ENCODE measurements at places on chromosomes 3 and 15.
A peak's percentile ranks its signal among the peaks of the same experiment; 100 is the strongest.

DNA sequence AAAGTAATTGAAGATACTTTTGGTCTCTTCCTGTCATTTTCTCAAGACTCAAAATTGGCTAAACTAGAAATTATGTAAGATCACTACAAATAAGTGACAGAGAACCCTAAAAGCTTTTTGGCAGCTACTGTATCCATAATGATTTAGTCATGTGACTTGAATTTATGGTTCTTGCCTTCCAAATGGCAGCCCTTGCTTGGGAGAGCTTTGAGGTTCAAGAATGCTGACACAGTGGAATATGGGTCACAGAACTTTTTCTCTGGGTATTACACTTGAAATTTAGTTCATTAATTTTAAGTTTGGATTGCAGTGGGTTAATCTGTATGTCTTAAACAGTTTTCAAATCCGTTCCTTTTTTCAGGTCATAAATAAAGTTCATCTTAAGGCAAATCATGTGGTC lies 14.0 kb downstream of the LMLN start:
- DNase-seq, result no peak

GRCh38 chr3:100149713-100150415 lies 35.6 kb upstream of the FILIP1L start:
- DNase-seq, result no peak

GRCh38 chr3:123352134-123352554 lies 96.7 kb downstream of the ADCY5 start:
- DNase-seq, result no peak

DNA sequence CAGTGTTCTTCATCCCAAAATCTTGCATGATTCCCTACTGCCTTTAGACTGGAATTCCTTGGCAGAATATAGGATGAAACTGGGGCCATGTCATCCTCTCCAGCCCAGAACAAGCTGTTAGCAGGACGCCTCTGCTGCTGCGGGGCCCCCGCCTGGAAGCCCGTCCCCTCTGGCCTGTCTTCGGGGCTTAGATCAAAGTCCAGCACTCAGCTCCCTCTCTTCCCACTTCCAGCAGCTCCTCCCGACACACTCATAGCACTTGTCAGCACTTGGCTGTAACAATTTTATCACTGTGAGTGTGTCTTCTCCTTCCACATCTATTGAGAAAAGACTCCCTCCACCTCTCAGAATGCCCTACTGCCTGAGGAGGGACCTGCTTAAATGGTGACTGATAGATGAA lies 112.0 kb upstream of the HACD2 start:
- DNase-seq, result no peak

GRCh38 chr3:139634111-139634635 lies 43.6 kb downstream of the NMNAT3 start:
- DNase-seq, result no peak

DNA sequence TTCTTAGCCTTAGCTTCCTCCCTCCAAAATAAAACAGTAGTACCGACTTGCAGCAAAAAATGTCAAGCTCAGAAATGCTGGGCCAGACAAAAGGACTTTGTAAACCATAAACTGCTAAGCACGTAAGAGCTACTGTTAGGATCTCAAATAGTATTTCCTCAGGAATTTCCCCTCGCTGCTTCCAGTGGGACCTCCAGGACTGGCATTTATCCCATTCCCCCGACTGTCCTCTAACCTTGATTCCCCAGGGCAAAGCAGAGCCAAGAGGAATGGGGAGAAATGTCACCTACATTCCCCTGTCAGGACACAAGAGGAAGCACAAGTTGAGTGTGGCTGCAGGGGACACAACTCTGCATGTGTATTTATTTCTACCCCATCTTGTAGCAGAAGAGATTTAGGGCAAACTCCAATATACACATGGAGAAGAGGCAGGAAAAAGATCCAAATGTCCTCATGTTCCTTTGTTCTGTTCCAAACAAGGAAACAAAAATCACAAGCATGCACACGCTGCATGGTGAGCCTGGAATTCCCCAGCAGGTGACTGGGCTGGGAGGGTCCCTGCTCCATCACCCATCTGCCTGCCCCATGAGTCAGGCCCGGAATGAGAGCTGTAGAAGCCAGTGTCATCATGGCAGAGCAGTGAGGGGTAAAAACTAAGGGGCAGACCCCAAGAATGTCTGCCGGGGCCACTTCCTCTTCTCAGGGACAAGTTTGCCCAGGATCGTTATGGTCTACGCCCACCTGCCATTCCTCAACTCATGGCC lies 4.2 kb downstream of the STOML1 start:
- DNase-seq, result no peak

- no peak for DNase-seq
Observed at GRCh38 chr3:152155246-152156020, 113.3 kb upstream of the MBNL1 start.

GRCh38 chr3:12972781-12973702 lies 100.2 kb downstream of the IQSEC1 start:
- DNase-seq, result no peak

DNA sequence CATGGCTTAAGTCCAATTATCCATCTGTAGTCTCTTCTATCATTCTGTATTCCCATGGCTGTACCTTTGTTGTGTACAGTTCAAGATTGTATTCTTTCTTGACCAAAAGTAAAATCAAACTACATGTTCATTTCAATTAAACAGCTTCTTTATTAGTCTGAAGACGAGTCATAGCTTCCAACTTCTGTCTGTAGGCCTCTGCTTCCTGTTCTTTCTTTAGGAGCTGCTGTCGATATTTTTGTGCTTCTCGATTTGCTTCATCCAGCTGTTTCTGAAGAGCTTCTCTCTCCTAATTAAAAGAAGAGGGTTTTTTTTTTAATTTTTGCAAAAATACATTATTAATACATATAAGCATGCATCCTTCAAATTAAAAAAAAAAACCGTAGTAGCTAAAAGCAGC lies 13.0 kb upstream of the HDC start:
- no peak for DNase-seq

- peak; percentile 54 for DNase-seq
Observed at GRCh38 chr15:98311566-98312188, 336.7 kb upstream of the IGF1R start.

GRCh38 chr3:71187715-71188114 lies 395.8 kb downstream of the FOXP1 start:
- DNase-seq, result no peak

DNA sequence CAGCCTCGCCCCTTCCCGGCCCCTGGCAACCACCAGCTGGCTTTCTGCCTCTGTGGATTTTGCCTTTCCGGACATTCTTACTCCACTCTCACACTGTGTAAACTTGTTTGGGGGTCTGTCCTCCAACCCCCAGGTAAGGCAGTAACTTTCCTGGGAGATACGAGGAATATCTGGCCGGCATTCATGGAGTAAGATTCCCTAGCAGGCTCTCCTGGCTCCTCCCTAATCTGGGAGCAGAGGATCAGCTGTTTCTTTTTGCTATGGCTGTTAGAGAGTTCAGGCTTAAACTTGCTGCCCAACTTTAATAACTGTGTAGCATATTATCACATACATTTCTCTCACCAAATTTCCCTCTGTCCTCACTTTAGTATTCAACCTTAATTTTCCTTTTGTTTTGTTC lies 64.3 kb downstream of the IGF2BP2 start:
- no peak for DNase-seq

GRCh38 chr3:1092771-1093170 lies at the start of gene CNTN6:
Gene CNTN6 (plus strand): TSS chr3:1093024. CDS start chr3:1148009, 54,985 bp downstream.
- DNase-seq, result no peak

- DNase-seq, result no peak
Observed at GRCh38 chr3:115448851-115449250, 174.5 kb upstream of the GAP43 start.

DNA sequence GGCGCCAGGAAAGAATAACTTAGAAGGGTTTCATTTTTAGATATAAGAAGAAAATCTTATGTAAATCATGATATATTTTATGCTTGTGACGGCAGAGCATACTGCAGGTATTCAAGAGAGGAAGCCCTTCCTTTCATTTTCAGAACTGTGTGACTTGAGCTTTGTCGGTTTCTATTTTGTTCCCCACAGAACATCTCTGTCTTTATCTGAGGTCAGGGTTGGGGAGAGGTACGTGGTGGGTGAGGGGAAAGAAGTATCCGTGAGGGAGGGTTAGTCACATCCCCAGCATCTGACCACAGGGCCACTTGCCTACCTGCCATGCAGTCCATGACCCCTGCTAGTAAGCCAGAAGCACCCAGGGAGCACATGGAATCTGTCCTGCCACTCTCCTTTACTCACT lies 126.5 kb downstream of the DGKG start:
- no peak for DNase-seq

DNA sequence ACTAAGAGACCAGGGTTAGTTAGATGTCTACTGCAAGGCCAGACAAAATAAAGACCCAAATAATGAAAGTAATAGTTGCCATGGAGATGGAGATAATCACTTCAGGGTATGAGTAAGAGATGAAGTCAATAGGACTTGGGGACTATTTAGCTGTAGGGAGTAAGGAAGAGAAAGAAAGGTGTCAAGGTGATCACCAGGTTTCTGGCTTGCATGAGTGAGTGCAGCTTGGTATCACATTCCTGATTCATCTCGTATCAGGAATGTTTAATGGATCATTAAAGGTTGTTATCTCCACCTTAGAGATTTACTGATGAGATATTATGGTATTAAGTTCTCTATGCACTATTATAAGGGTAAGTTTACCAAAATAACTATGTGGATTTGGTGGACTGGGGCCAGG lies 357.4 kb upstream of the ATP11B start:
- DNase-seq, result no peak

GRCh38 chr3:31102196-31102879 lies 207.9 kb upstream of the GADL1 start:
- DNase-seq, result no peak

DNA sequence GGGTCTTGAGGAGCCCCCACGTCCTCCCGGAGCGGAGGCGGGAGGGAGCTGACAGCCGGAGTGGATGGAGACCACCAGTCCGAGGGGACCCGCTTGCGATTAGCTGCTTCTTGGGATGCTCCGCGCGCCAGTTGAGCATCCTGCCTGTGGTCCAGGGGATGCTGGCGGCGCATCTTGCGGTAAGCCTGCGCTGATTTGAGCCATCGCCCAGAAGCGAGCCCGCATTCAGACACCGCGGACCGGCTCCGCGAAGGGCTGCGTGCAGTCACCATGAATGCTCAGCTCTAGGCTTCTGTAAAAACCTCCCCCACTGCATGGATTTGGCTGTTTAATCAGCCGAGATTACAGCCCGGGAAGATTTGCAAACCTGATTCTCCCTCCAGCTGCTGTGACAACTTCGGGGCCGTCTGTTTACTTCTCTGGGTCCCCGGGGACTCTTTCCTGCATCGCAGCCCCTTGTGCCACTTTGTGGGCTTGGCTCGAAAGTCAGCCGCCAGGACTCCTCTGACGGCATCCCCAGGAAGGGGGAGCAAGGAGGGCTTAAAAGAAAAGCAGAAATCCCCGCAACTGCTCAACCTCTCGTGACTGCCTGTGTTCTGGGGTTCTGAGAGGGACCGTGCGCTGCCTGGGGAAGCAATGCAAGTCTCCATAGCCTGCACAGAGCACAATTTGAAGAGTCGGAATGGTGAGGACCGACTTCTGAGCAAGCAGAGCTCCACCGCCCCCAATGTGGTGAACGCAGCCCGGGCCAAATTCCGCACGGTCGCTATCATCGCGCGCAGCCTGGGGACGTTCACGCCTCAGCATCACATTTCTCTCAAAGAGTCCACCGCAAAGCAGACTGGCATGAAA lies 171.1 kb downstream of the KCNAB1 start:
- DNase-seq, result no peak

DNA sequence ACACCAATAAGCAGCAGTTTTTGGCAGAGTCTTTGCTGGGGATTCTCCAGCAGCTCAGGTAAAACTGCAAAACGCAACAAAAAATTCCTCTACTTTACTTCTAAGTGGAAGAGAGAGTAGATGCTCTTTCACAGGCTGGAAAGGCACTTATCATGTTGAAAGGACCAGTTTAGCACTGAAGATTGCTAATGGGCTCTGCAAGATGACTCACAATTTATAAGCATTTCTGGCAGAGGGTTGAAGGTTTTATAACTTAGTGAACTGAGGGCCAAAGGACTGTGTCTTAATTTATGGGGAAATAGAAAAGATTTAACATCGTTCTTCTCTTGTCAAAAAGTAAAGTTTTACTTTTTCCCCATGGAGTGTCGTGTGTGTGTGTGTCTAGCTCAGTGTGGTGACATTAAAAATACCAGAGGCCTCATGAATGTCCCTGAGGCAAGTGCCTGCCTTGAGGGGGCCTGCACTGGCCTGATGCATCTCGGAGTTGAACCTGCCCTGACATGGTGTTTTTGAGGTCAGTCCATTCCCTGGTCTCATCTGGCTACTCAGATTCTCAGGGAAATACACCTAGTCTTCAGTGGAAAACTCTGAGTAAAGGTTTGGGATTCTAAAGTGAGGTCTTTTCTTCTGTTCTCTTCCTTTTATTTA lies 1092.0 kb downstream of the NAALADL2 start:
- no peak for DNase-seq

DNA sequence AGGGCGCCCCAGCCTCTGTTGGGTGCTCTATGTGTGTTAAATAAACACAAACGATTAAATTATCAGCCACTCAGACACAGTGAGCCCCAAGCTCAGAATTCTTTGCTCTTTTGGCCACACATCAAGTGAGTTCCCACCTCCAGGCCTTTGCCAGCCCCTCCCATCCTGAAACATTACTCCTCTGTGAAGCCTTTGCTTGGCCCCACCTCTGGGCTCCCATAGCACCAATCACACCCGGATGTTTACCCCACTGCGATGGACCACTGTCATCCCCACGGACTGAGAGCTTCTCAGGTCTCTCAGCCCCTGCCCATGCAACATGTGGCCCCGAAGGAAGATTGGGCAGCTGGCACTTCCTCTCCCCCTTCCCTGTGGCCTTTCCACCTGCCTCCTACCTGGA lies 85.1 kb downstream of the NUP210 start:
- no peak for DNase-seq

DNA sequence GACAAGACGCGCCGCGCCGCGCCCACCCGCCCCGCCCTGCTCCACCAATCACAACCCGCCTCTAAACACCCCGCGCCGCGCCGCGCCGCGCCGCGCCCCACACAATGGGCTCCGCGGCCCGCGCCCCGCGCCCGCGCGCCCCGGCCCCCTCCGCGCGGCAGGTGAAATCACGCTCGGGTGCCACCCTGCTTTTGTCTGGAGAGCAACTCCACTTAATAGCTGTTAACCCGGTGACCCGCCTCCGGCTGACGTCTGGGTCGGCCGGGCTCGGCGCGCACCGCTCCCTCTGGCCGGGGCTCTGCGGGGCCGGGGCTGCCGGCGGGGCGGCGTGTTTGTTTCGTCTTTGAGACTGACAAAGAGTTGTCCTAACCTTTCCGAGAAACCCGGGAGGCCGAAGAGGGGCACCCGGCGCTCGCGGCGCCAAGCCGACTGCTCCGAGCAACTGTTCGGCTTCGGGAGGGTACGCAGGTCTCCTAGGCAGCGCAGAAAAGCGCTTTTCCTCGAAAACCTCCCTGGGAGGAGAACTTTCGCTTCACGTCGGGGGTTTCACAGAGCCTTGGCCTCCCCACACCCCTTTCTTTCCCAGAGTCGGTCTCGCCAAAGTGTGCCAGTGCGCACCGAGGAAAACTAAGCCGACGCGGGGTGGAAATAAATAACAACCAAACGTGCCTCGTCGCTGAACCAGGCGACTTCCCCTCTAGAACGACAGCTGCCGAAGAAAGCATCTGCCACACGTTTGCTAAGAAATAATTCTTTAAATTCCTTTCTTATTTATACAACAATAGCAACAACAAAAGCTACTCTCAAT lies 518.4 kb downstream of the FOXP1 start:
- DNase-seq, result peak; percentile 54
